ENCODE measurements at places on chromosomes 1 and 21.

DNA sequence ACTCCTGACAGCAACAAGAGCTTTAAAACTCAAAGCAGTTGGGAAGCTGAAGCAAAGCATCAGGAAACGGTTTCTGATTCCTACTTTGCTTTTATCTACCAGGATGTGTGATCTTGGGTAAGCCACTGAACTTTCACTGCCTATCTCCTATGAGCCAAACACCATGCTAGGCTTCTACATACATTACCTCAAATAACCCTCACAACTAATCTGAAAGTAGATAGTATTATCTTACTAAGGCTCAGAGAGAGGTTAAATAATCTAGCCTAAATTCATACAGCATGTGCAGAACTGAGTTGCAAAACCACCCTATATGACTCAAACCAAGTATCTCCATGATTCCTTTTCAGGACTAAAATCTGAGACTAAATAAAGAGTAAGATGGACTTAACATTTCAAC lies 83.8 kb downstream of the EVI5 start:
- no peak for DNase-seq

GRCh38 chr1:206704226-206704625 lies 19.5 kb downstream of the MAPKAPK2 start:
- no peak for DNase-seq

- DNase-seq, result no peak
Observed at GRCh38 chr21:38498057-38498833, at the start of gene ERG. Gene ERG, minus strand, starts transcription at chr21:38498477. Its CDS starts 97 bp downstream, at chr21:38498380.

DNA sequence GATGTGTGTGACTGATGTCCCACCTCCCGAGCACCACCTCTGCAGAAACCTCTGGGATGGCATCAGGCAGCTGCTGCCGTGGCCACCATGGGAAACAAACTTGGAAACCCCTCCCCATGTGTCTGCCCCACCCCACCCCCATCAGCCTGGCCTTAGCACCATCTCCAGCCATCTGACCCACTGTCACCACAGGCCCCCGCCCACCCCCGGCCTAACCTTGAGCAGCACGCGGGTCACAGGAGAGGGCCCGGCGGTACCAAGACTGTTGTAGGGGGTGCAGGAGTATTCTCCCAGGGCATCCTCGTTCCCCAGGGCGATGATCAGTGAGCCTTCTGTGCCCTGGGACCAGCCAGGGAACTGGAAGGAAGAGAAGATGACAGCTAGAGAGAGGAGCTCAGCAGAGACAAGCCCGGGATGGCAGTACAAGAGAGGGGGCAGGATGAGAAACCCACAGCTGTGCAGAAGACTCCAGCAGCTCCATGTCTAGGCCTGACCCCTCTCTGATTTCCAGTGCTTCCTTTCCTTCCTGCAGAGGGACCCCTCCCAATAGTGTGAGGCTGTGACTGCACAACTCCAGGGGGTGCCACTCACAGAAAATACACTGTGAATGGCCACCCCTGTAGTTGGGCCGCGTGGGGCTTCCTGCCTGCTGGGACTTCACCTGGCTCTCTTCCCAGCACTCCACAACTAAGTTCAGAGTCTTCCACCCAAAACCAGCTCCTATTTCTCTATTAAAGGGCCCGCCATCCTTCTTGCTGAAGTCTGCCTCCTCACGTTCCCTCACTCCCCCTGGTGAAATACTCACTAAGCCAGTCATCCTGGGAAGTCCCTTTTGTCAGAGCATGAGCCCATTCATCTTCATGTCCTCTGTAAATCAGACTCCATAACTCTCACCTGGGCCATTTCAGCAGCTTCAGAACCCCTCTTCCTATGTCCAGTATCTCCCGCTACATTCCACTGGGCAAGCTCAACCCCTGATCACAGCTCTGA lies 7.3 kb upstream of the TAGLN2 start:
- DNase-seq, result no peak

GRCh38 chr1:222124602-222125001 lies 382.7 kb upstream of the DUSP10 start:
- no peak for DNase-seq

- DNase-seq, result no peak
Observed at GRCh38 chr1:205351984-205352713, 4.6 kb downstream of the KLHDC8A start.

DNA sequence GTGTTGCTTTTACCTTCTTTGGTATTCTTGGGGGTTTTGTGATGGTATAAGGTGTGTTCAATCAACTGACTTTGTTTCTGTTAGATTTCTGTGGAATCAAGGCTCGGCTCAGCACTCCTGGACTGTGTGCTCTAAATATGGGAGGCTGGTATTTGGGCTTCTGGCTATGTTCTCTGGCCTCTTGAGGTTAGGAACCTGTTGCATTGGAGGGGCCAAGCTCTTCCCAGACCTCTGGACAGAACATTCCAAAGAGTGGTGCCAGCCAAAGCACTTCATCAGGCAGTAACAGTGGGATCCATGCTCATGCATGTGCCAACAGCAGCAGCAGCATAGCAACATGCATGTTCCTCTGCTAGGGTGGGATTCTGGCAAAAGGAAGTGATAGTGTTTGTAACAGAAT lies 8.3 kb downstream of the KRTAP19-7 start:
- no peak for DNase-seq

DNA sequence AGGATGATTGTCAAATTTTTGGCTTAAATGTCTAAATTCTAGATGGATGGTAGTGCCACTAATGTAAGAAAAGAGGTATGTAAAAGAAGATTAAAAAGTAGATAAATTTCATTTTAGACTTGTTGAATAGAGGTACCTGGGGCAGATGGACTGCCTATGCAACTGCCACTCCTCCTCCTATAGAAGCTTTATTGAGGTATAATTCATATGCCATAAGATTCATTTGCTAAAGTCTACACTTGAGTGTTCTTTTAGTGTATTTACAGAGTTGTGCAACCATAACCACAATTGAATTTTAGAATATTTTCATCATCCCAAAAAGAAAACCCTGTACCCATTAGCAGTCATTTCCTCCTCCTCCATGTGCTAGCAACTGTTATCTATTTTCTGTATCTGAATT lies 70.6 kb downstream of the FNBP1L start:
- DNase-seq, result no peak

DNA sequence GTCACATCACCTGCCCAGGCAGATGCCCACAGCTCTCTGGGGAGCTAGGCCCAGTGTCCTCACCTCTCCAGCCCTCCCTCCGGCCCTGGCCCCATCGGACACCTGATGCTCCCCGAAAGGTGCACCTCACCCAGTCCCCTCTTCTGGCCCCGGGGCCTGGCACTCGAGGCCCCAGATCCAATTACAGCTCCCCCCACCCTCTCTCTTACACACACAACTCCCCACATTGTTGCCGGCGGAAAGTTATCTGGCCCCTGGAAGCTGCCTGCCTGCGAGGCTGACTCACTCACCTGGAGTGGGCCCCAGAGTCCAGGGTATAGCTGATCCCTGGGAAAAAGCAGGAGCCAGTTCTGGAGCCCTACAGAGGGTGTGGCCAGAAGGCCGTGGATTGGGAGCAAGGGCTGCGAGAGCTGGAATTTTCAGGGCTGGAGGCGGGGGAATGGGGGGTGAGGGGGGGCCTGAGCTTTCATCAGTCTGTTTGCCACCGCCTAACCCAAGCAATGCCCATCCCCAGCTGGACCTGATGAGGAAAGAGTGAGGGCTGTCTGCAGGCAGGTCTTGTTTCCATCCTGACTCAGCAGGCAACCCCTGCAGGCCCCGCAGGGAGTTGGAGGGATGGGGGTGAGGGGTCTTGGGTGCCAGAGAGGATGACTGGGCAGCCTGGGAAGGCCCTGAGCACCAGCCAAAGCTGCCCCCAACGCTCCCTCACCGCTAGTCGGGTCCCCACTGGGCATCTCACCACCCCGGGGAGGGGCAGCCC lies 948 bp downstream of the FBXO2 start:
- no peak for DNase-seq

- DNase-seq, result no peak
Observed at GRCh38 chr1:156832434-156832833, 15.8 kb upstream of the SH2D2A start.

GRCh38 chr1:236020359-236021219 lies 44.3 kb downstream of the NID1 start:
- DNase-seq, result no peak

GRCh38 chr1:234645964-234646363 lies 36.0 kb upstream of the IRF2BP2 start:
- DNase-seq, result no peak

DNA sequence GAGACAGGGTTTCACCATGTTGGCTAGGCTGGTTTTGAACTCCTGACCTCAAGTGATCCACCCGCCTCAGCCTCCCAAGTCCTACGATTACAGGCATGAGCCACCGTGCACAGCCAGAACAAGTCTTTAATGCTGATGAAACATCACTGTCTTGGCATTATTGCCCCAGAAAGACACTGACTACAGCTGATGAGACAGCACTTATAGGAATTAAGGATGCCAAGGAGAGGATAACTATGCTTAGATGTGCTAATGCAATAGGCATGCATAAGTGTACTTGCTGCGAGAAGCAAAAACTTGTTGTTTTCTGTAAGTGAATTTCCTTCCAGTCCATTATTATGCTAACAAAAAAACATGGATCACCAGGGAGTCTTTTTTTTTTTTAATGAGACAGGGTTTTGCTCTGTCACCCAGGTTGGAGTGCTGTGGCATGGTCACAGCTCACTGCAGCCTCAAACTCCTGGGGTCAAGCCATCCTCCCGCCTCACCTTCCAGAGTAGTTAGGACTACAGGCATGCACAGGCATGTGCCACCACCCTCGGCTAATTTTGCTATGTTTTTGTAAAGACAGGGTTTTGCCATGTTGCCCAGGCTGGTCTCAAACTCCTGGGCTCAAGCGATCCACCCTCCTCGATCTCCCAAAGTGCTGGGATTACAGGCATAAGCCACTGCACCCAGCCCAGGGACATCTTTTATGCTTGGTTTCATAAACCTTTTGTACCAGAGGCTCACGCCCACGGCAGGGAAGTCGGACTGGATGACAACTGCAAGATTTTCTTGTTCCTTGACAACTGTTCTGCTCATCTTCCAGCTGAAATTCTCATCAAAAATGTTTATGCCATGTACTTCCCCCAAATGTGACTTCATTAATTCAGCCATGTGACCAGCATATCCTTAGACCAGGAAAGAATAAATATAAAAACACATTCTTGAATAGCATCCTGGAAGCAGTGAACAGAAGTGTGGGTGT lies 23.1 kb downstream of the RHEX start:
- no peak for DNase-seq

DNA sequence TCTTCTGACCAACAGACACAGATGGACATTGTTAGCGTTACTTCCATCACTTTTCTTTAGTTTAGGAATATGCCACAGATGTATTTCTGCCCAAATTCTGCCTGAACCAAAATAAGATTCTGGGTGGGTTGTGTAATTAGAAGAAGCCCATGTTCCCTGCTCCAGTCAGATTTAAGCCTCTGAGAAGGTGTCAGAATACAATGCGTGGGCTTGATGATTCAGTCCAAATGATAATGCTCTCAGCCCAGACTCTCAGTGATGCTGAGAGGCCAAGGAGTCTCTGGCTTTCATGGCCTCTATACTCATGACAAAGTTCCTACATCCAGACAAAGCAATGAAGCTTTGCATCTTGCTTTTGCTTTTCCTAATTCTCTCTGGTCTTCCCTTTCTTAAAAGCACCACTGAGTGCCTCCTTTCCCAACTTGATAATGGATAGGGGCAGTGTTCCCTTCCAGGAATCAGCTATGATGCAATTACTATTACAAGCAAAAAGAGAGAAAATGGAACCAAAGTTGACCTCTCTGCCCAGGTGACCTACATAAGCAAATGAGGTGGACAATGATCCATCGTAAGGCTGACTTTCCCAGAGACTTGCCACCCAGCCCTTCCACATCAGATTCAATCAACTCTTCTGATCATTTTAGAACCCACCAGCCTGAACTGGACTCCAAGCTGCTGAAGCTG lies 8.8 kb downstream of the SEC16B start:
- DNase-seq, result no peak

- DNase-seq, result no peak
Observed at GRCh38 chr1:93000751-93001175, 39.5 kb upstream of the DIPK1A start.

- DNase-seq, result no peak
Observed at GRCh38 chr1:36835017-36835695, 199.2 kb downstream of the GRIK3 start.

DNA sequence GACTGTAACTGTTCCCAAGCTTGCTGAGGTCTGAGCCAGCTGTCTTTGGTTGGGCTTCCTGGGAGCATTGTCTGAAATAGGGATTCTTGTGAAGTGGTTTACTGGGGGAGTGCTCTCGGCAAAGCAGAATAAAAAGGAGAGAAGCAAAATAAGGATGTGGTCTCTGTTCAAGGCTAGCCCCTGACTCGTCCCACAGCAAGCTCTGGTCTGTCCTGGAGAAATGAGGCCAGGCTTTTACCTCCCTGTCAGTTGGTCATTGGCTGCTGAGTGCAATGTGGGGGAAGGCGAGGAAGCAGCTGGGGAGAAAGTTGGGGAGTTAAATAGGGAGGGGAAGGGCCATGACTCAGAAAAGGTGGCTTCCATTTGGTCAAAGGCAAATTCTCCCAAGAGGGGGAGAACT lies 303.9 kb upstream of the DUSP10 start:
- no peak for DNase-seq
